ENCODE measurements at places on chromosomes 4 and X. TPM values are rescaled to one million over a fixed set of nuclear protein-coding genes. Genes with fewer than 3 reads are reported as not detected.

Gene PDE6B
- 3.1 TPM for total RNA-seq

GRCh38 chr4:69759189-69759604, 1.2 kb downstream of the SULT1B1 start:
- no peaks in the 10 kb centered on the region for H3K36me3 ChIP-seq
- no peak for DNase-seq
- no peaks in the 10 kb centered on the region for H3K4me1 ChIP-seq

DNA sequence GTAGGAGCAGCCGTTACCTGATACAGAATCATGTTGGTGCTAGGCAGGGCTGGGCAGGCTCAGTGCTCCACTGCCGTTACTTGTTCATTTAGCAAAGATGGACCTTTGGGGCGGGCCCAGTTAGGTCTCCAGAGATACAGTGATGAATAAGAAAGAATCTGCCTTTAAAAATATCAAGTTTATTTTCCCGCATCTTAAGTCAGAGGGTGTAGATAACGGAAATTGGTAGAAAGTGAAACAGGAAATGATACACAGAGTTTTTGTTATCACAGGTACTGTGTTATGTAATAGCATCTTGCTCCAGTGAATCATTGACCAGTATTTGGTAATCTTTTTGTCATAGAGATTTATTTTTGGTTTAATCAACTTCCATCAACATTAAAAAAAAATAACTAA, 5.5 kb downstream of the TMEM131L start:
- H3K4me3 ChIP-seq, result no peak overlapping the region
- H3K36me3 ChIP-seq, result peaks cover 15% of the 10 kb centered on the region
- H3K27me3 ChIP-seq, result no peaks in the 10 kb centered on the region
- no peak overlapping the region for H3K27ac ChIP-seq
- DNase-seq, result no peak

GRCh38 chrX:119698845-119699244, 5.9 kb upstream of the SEPTIN6 start:
- no peak overlapping the region for H3K4me3 ChIP-seq
- peak; percentile 82 for DNase-seq
- H3K27ac ChIP-seq, result no peak overlapping the region
- peaks cover 21% of the 10 kb centered on the region for H3K27me3 ChIP-seq

Gene MAPK10
- 10.3 TPM for total RNA-seq

Gene ITGB1BP2
- 3.2 TPM for total RNA-seq

Gene DDX53
- not detected for total RNA-seq
